Immature natural killer cell (primary cell): ENCODE measurements at places on chromosomes 2 and 18. TPM values are rescaled to one million over a fixed set of nuclear protein-coding genes. Genes with fewer than 3 reads are reported as not detected.

The EML6 gene
- not detected for polyA plus RNA-seq

The ASPRV1 gene
- polyA plus RNA-seq, result 0.09 TPM

The GYPC gene
- polyA plus RNA-seq, result 178 TPM

The PARD3B gene
- polyA plus RNA-seq, result not detected

The CHST10 gene
- polyA plus RNA-seq, result 5.0 TPM
